ENCODE measurements at places on chromosomes 12 and 14.
A peak's percentile ranks its signal among the peaks of the same experiment; 100 is the strongest.

DNA sequence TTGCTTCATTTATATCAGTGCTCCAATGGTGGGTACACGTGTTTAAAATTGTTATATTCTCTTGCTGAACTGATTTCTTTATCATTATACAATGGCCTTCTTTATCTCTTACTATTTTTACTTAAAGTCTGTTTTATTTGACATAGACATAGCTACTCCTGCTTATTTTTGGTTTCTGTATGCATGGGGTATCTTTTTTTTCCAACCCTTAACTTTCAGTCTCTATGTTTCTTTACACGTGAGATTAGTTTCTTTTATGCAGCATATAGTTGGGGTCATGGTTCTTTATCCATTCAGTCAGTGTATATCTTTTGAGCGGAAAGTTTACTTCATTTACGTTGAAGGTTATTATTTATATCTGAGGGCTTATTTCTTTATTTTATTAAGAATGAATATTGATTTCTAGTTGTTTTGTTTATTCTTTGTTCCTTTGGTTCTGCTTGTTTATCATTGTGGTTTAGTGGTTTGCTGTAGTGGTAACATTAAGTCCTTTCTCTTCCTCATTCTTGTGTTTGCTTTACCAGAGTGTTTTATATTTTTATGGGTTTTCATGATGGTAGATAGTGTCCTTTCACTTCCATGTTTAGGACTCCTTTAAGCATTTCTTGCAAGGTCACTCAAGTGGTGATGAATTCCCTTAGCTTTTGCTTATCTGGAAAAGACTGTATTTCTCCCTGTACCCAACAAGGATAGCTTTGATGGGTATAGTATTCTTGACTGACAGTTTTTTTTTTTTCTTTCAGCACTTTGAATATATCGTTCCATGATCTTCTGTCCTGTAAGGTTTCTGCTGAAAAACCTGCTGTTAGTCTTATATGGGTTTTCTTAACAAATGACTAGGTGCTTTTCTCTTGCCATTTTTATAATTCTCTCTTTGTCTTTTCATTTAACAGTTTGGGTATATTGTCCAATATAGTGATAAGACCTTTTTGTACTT is 38.3 kb upstream of the FAR2 start:
- DNase-seq, result no peak

- DNase-seq, result no peak
Measured at GRCh38 chr14:59296508-59296907, 108.0 kb downstream of the DAAM1 start.

DNA sequence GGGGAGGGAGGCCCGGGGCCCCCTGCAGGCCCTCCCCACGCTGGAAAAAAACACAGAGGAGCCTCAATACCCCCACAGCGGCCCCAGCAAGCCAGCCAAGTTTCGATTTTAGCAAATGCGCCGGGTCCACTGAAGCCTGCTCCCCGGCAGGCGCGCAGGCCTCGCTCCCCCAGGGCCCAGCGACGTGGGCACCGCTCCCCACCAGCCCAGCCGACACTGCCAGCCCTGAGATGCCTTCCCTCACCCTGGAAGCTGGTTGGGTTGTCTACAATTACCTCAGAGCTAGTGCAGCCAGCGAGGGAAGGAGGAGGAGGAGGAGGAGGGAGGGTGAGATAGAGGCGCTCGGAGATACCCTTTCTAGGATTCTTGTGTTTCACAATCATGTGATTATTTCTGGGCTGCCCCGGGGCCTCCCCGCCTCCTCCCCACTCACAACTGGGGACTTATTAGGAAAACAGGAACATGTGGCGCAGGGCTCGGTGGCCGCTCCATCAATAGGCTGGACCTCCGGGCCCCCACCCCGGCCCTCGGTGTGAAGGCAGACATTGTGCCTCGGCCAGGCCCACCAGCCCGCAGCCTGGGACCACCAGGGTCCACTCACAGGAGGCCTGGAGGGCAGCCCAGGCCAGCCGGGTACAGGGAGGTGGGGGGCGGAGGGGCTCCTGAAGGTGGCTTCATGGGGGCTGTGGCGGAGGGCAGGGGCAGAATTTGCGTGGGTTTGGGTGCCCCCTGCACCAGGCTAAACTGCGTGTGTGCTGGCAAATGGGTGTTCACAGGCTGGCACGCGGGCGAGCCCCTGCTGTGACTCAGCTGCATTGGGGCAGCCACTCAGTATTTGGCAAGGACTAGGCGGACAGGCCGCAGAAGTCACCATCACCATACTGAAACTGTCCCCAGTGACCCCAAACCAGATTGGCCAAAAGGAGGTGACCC is 109.9 kb downstream of the NCOR2 start:
- peak; percentile 73 for DNase-seq

DNA sequence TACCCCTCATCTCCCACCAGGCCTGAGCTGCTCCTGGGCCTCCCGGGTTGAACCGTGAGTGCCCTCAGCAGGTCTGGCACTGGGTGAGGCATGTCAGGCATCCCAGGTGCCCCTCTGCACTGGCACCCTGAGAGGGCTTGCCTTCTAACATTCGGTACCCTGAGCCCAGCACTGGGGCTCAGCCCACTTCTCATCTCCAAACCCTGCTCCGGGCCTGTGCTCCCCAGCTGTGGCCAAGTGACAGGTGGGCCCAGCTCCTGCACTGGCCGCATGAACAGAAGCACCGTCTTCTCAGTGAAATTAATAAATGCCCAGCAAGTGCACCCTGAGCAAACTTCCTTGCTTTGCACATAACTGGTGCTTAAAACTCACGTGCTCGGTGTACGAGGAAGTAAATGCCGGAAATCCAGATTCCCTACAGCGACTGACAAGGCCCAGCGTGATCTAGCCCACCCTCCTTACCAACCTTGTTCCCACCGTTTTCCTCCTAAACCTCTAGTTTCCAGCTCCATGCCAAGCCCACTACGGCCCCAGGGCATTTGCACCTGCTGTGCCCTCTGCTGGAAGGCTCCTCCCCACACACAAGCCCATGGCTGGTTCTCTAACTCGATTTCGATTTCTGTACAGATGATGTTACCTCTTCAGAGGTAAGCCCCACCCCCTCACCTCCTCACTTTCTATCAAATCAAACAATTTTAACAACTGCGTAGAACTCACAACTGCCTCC is 115.2 kb upstream of the NCOR2 start:
- no peak for DNase-seq

DNA sequence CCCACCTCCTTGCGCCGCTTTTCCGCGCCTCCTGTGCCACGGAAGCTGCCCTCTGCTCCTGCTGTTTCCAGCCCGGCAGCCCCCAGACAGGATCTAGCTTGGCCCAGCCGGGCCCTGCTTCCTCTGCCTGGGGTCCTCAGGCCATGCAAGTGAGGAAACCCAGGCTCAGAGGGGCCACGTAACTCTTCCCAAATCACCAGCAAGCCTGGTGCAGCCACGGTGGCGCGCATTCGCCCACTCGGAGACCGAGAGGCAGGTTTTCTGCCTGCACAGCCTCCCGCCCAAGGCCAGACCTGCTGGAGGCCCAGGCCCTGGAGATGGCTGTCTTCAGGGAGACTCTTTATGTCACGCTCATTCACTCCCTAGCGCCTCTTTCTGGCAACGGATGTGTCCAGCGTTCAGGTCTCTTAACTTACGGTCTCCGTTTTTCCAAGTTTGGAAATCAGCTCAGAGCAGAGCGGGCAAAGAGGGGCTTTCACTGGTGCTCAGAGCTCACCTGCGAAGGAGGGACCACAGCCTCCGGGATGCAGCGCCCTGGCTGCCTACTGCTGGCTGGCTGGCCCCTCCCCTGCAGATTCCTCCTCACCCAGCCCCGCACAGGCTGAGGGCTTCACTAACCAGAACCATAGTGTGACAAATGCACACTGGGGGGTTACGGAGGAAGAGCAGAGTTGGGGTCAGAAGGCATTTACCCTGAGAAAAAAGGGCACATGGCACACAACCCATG is 20.6 kb upstream of the CEP170B start:
- DNase-seq, result no peak

GRCh38 chr12:23528316-23528715 is 421.2 kb downstream of the SOX5 start:
- no peak for DNase-seq

GRCh38 chr12:67988601-67989021 is 636 bp upstream of the IFNG-AS1 start:
- no peak for DNase-seq

DNA sequence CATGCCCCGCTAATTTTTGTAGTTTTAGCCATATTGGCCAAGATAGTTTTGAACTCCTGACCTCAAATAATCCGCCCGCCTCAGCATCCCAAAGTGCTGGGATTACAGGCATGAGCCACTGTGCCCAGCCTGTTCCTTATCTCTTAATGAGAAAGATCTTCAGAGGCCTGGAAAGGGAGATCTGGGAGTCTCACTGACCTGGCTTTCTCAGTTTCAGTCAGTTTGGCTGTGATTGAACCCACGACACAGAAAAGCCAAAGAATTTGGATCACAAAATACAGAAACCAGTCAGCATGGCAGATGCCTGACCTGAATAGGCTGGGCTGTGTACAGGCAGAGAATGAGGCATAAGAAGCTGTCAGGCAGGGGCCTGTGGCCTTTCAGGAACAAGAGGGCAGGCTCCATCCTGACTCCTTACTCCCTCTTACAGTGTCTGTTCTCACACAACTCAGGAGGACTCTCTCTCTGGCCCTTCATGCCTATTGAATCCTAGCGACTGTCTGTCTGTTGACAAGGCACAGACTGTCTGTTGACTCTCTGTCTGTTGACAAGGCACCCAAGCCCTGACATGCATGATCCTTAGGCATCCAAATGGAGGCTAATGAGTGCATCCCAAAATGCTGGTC is 366.5 kb upstream of the CCDC196 start:
- no peak for DNase-seq

GRCh38 chr12:3332188-3332587 is 158.8 kb upstream of the PRMT8 start:
- DNase-seq, result no peak

DNA sequence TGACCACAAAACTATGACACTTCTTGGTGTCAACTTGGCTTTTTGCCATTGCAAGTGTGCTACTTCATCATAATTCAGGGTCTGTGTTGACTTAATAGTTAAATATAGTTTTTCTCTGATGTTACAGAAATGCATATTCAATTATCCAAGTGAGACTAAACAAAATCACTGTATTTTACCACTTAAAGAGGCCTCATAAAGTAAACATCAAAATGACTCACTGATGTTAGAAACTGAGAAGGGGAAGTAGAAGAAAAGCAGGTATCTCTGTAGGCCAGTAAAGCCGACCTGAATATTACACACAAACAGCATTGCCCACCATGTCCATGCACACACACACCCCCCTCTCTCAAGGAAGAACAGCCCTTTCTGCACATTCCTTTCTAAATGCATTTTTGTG is 55.4 kb downstream of the RPAP3 start:
- no peak for DNase-seq

- no peak for DNase-seq
Measured at GRCh38 chr14:105140581-105140980, 28.0 kb downstream of the JAG2 start.

- no peak for DNase-seq
Measured at GRCh38 chr12:27190761-27191160, 53.3 kb upstream of the STK38L start.

DNA sequence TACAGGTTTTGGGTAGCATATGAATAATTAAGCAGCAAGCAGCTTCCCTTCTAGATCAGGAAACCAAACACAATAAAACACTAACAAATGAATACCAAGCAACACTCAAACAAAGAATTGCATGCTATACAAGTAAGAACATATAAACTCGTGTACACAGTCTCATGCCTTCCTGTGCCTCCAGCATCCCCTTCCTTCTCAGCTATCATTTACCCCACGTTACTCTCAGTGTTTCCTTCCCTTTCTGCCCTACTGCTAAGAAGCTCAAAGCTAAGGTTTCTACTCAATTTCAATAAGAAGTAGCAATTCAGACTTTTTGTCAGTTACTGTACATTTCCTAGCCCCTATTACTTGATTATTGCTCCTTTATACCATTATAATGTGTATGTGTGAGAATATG is 81.0 kb downstream of the DUSP16 start:
- DNase-seq, result no peak

DNA sequence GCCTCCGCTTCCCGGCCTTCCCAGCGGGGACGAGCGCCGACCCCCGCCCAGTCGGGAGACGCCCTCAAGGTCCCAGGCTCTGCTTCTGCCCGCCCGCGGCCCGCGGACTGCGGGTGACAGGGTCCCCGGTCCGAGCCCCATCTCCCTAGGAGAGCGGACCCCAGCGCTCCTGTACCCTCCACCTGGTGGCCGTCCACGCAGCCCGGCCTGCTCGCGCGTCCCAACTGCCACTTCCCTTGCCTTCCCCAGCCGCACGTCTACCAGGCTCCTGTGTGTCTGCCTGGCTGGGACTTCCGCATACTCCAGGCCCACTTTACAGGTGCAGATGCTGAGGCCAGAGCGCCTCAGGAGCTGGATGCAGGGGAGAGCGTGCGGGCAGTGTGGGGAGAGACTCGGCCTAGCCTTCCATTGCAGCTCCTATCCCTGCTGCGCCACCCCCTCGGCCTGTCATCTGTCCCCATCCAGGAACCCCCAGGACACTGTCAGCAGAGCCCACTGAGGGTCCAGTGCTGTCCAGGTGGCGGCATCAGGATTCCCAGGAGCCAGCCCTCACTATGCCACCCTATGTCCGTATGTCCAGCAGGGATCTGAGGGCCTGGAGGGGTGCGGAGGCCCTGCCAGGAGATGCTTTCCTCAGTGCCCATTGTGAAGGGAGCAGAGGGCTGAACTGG is 8.0 kb upstream of the ANKRD9 start:
- DNase-seq, result no peak

GRCh38 chr12:102465762-102466560 is 14.4 kb downstream of the IGF1 start:
- no peak for DNase-seq

DNA sequence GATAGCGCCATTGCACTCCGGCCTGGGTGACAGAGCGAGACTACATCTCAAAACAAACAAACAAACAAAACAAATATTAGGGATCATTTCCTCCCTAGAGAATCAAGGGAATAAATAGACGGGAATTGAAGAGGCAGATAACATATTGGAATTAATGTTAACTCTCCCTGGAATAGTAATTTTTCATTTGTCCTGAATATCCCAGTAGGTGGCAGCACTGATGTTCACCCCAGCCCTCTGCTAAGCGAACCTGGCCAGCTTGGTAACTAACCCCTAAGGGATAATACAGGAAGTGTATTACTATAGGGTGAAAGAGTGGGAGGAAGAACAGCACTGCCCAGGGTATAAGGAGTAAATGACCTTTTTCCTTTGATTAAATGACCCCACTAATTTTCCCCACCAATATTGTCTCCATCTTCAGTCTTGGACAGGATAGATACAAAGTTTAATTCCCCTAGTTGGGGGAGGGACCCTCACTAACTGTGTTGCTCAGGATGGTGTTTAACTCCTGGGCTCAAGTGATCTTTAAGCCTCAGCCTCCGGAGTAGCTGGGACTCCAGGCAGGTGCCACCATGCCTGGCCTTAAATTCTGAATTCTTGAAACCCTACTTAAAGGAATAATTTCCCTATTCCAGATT is 40.5 kb downstream of the SLC2A14 start:
- no peak for DNase-seq

DNA sequence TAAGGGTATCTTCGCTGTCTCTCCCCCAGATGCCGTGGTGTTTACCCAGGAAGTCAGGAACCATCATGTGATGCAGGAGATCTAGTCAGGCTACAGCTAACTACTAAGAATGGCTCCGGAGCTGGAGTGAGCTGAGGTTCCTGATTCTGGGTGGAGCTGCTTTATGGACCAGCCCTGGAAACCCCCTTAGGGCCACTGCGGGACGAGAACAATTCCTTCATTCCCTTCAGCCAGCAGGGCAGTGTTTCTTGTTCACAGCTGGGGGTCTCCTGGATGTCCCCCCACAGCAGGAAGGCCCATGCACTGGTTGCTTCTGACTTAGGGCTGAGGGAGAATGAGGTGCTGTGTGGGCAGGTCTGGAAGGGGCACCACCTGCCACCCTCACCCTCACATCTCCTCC is 199.3 kb downstream of the ADGRD1 start:
- DNase-seq, result no peak

All from nucleus accumbens (tissue), 56 donors.